AG04450 (cell line): ENCODE measurements at places on chromosomes 3 and 15. TPM values are rescaled to one million over a fixed set of nuclear protein-coding genes. Genes with fewer than 3 reads are reported as not detected.

The CP gene
- 0.10 TPM in 1 of 2 replicates, not detected in the other for polyA plus RNA-seq

The CTDSPL gene
- 35.7 and 40.4 TPM in 2 replicates for polyA plus RNA-seq

The CAND2 gene
- 5.8 and 7.3 TPM in 2 replicates for polyA plus RNA-seq

The TRAK1 gene
- polyA plus RNA-seq, result 22.3 and 25.1 TPM in 2 replicates

The ROPN1 gene
- polyA plus RNA-seq, result 0.25 and 0.29 TPM in 2 replicates

The SAXO2 gene
- 3.5 and 3.6 TPM in 2 replicates for polyA plus RNA-seq
